ENCODE measurements at places on chromosomes 4 and X. TPM values are rescaled to one million over a fixed set of nuclear protein-coding genes. Genes with fewer than 3 reads are reported as not detected.

GRCh38 chrX:9144701-9145241 is 110.8 kb upstream of the FAM9B start:
- DNase-seq, result no peak

DNA sequence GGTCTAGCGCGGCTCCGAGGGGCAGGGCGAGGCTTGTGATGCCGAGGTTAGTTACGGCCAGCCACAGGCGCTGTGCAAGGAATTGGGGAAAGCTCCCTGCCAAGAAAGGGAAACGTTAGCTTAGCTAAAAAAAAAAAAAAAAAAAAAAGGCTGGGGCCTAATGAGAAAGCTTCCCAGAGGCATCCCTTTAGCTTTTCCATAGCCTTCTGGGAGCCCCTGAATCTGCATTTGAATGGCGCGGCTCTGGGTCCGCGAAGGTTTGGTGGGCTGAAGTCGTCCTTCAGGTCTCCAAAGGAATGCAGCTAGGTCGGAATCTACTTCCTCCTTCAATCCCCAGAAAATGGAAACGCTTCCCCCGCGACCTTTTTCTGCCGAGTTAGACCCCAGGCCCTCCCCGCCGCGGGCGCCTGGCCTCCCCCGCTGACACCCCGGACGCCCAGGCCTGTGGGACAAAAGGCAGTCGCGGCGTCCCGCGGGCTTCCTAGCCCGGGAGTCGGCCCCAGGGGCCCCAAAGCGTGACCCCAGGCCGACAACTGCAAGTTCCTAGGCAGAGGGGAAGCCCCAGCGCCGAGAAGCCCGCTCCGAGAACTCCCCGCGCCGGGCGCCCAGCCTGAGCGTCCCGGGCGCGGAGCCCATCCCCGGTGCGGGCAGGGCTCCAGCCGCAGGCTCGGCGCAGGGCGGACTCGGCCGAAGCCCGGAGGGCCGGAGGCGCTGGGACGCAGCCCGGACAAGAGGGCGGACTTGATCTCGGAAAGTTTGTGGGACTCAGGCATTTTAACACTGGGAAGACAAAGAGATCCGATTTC is 605 bp upstream of the FAT1 start:
- DNase-seq, result peak; percentile 5

DNA sequence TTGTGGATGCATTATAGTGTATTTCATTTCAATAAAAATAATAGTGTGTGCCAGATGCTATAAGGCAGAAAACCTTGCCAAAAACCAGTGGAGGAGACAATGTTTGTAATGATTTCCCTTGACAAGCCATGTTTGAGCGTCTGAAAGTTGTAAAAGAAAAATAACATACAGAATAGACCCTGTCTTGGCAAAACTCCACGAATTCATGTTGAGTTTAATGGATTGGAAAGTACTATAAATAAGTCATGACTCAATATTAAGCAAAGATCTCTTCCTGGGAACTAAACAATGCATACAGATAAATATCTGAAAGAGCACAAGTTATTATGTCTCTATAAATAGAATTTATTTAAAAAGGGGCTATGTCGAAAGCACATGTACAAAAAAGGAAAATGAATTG is 543.5 kb downstream of the GABRG1 start:
- DNase-seq, result no peak

GRCh38 chr4:6178757-6179156 is 21.6 kb downstream of the JAKMIP1 start:
- DNase-seq, result no peak

DNA sequence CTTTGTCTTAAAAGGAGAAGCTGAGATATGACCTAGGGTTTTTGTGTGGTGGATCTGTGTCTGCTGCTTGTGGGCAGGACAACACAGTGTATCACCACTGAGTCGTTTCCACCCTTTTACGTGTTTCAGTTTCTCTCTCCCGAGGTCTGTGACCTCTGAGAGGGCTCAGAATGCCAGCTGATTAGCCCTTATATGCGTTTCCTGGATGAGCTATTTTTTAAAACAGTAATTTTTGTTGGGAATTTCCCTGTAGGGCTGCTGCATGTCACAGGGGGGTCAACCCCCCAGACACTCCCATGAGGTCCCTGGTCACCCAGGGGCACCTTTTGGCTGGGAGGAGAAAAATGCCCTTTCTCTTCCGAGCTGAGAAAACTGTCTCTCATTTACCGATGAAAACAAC is 170.4 kb upstream of the CASK start:
- DNase-seq, result no peak

DNA sequence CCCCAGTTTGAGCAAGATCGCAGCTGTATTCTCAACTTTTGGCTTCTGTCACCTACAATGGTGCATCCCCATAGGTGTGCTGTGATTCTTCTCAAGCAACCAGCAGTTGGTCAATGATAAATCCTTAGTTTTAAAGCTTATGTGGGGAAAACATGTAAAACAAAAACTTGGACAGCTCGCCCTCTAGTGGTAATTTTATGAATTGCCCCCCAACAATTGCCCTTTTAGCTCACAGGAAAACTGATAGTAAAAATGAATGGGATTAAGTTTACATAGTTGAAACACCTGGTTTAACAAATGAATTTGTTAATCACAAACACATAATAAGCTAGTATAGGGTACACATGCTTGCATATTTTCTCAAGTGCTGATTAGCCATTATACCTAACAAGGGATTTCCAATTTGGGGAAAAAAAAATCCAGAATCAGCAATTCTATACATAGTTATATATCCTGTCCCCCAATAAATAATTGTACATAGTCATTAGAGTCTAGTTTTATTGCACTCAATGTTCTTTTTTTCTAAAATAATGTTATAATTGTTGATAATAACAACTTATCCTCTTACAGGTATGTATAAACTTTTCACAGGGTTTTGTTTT is 30.1 kb downstream of the TEX13A start:
- DNase-seq, result peak; percentile 39

DNA sequence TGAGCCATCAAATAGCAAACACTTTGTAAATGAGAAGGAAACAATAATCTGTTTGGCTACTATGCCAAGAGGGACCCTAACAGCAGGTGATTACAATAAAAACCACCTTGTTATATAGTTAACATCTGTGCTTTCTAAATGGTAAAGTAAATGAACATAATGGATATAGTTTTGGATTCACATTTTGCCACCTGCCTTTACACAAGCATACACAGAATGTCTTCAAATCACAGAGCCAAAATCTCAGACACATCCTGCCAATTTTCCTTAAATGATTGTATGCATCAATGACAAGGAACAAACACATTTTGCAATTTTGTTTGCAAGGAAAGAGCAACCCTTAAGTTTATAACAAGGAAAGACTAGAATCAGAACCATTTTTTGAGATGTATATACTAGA is 334.2 kb downstream of the FSTL5 start:
- no peak for DNase-seq

GRCh38 chr4:58679051-58679450 is 1568.9 kb upstream of the IGFBP7 start:
- no peak for DNase-seq

- DNase-seq, result no peak
These were observed 195.5 kb upstream of the ATP6AP2 start for GRCh38 chrX:40385256-40385655.

- DNase-seq, result peak; percentile 66
These were observed 219.0 kb downstream of the TLL1 start for GRCh38 chr4:166091912-166092510.

- no peak for DNase-seq
These were observed 94.2 kb downstream of the CDS1 start for GRCh38 chr4:84677093-84677492.

- DNase-seq, result no peak
These were observed 137.9 kb upstream of the S100G start for GRCh38 chrX:16511796-16512776.

DNA sequence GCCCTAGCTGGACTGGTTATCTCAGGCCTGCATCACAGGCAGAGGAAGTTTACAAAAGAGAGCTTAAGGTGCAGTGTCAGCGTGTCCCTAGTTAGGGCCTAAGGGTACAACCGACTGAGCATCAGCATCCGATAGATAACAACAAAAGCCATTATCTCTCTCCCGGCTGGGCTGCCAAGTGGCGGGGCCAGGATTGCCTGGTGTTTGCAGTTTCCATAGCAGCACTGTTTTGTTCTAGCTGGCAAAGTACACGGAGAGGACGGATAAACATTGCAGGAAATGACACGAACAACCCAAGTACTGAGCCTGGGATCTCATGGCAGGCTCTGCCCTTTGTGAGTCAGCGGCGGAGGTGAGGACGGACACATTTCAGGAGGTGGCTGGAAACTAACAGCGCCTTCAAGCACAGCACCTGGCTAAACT is 104.7 kb upstream of the NOCT start:
- DNase-seq, result peak; percentile 3

Gene SPOCK3
- total RNA-seq, result not detected

Gene GC
- not detected for total RNA-seq

Gene PRR32
- total RNA-seq, result not detected

Gene GYPA
- not detected for total RNA-seq

Gene GAB3
- 0.61 TPM for total RNA-seq

Gene MTNR1A
- not detected for total RNA-seq

Gene P2RY8
- total RNA-seq, result not detected

Gene HTR2C
- not detected for total RNA-seq

All from SK-MEL-5 (cell line).